ENCODE measurements at places on chromosomes 12 and 14. TPM values are rescaled to one million over a fixed set of nuclear protein-coding genes. Genes with fewer than 3 reads are reported as not detected.

GRCh38 chr14:77007183-77007974, 21.1 kb downstream of the IRF2BPL start:
- DNase-seq: no peak

- peak; percentile 66 for DNase-seq
These were observed 92.8 kb downstream of the NINJ2 start for GRCh38 chr12:570435-570920.

- no peak for DNase-seq
These were observed 154.1 kb upstream of the BTG1 start for GRCh38 chr12:92299744-92300143.

DNA sequence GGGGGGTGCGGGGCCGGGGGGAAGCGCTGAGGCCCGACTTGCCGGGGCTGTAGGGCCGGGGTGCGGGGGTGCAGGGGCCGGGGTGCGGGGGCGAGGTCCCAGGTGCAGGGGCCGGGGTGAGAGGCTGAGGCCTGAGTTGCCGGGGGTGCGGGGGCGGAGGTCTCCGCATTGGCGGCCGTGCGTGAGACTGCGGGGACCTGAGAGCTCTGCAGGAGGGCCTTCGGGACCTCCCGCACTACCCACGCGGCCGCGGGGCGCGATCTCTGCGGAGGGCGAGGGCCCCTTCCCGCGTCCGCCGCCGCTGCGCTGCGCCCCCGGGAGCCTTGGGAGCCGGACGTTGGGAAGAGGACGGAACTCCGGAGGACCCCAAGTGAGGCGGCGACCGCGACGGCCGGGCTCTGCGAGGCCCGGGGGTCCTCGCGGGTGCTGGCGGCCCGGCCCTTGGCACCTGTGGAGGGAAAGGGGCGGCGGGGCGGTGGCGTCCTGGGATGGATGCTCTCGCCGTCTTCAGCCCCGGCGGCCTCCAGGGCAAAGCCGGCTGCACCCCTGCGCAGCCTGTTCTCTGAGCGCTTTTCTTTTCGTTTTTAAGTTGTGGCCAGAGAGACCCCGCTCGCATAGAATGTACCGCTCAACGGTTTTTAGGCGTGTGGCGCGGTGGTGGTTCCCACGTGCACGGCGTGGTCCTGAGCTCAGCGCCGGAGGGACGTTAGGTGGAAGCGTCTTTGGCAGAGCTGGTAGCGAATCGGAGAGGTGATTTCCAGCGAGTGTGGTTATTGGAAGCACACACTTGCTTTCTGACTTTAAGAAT, 1.3 kb downstream of the PIWIL1 start:
- DNase-seq: no peak

- DNase-seq: no peak
These were observed 43.4 kb downstream of the DIO2 start for GRCh38 chr14:80167793-80168448.

DNA sequence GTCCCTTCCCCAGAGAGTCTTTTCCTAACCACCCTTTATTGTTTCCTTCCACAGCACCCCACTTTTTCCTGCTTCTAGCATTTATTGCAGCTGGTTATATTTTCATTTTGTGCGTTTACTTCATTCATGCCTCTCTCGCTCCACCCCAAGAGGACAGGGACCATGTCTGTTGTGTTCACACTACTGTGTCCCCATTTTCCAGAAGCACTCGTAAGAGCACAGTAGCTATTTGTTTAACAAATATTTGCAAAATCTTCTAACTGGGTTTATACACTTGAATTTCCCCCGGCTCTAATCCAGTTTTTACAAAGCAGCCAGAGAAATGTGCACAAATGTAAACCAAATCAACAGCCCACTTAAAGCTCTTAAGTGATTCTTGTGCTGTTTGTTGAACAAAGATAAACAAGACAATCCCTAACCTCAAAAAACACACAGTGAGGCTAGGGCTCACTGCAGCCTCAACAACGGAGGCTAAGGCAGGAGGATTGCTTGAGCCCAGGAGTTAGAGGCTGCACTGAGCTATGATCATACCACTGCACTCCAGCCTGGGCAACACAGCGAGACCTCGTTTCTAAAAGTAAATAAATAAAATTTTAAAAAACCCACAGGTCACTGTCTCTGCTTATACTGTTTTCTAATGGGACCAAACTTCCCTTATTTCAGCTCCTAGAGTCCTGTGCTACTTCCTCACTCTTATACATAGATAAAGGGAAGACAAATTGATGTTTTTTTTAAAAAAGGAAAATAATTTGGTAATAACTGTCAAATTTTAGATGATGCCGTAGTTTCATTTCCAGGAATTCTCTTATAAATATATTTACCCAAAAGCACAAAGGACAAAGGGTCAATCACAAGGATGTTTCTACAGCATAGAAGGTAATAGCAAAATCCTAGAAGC, 6.6 kb upstream of the ABCD4 start:
- DNase-seq: no peak

DNA sequence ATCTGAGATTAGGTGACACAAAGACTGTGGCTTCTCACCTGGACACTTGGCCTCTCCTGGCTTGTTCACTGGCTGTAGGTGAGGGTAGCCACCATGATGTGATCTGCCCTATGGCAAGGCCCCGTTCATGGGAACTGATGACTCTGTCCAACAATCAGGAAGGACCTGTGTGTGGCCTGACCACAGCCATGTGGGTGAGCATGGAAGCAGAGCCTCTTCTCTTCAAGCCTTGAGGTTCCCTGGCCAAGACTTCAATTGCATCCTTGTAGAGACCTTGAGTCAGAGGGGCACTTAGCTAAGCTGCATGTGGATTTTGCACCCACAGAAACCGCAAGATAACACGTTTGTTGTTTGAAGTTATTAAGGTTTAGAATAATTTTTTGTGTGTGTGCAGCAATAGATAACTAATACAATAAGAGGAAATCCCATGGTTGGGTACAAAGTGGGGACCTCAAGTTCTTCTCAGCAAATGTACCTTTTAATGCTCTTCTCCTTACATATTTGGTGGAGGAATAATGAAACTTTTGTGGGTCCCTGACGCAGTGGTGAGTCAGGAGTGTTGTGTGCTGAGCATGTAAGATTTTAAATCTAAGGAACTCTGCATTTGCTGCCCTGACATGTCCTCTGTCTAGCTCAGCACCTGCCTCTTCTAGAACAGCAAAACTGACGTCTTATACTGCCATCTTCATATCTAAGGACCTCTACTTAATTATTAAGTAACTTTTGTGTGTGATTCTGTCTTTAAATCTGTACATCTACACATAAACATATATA, 27.5 kb upstream of the PLEKHG7 start:
- DNase-seq: no peak

DNA sequence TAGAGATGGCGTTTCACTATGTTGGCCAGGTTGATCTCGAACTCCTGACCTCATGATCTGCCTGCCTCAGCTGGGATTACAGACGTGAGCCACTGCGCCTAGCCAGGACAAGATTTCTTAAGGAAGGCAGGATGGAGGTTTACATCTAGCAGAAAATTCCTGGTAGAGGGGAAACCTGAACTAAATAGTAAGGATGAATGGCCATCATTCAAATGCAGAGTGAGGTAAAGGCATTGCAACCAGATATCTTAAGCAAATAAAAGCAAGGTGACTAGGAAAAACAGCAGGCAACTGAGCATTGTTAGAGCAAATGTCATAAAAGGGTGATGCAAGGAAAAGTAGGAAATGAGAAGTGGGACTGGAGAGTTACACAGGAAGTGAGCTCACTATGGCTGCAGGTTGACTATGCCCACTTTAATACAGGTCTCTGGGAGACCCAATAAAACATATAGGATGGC, 133.0 kb downstream of the SOX5 start:
- peak; percentile 32 for DNase-seq

DNA sequence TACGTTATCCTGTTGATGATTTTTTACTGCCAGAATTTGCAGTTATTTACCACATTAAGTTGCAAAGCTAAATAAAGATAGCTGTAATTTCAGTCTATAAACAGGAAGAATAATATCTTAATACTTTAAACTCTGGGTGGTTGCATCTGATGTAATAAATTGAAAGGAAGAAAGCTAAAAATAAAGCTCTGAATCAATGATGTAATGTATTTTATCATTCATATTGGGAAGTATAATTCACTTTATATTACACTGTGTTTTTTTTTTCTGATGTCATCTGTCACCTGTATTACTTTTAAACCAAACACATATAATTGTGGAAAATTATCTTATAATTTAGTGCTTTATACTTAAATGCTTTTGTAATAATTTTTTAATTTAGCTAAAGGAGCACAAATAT, 37.1 kb downstream of the PDZRN4 start:
- no peak for DNase-seq

DNA sequence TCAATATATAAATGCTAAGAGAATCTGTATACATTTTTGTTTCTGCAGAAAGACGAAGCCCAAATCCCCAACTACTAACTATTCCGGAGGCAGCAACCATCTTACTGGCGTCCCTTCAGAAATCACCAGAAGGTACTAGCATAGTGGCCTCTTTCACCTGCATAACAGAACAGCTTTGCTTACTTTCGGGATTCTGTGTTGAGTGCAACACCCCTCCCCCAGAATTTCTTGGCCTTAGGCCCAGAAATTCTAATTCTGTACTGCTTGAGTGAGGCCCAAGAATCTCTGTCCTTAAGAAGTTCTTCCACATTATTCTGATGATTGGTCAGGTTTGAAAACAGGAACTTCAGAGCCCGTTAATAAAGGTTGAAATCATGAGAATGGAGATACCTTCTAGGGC, 2.9 kb downstream of the SPX start:
- peak; percentile 80 for DNase-seq

The AHNAK2 gene
- polyA plus RNA-seq: 1.1 TPM

The EPS8 gene
- 33.9 TPM for polyA plus RNA-seq

The FBLN5 gene
- polyA plus RNA-seq: 75.2 TPM

The LRFN5 gene
- 2.4 TPM for polyA plus RNA-seq

DNA sequence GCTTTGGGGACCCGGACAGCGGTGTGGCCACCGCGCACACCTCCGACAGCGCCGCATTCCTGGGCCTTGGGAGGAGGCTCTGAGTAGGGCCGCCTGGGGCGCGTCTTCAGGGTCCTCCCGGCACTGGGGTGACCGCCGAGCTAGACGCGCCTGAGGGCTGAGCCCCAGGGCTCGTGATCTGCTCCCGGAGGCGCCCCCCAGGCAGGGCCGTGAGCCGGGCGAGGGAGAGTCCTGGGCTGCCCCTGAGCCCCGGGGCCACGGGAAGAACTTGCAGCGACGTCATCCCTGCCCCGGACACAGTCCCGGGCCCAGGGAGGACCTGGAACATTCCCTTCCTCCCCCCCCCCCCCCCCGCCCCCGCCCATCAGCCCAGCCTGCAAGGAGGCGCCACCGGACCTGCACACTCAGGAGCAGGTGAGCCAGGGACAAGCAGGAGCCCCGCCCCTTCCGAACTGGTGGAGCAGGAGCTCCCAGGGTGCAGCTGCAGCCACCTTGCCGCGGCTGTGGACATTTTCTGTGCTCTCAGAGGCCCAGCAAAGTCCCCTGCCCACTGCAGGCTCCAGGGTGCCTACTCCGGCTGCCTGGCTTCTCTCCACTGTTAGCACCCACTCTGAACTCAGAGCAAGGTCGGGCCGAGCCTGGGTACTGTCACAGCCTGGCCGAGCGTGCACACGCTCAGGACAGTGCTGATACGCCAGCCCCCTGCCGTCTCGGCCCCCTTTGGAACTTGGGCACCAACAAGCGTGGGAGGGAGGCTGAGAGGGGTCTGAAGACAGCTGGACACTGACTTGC, 50.7 kb downstream of the A2M start:
- peak; percentile 84 for DNase-seq

- DNase-seq: no peak
These were observed 349.2 kb downstream of the BCAT1 start for GRCh38 chr12:24599736-24600135.

DNA sequence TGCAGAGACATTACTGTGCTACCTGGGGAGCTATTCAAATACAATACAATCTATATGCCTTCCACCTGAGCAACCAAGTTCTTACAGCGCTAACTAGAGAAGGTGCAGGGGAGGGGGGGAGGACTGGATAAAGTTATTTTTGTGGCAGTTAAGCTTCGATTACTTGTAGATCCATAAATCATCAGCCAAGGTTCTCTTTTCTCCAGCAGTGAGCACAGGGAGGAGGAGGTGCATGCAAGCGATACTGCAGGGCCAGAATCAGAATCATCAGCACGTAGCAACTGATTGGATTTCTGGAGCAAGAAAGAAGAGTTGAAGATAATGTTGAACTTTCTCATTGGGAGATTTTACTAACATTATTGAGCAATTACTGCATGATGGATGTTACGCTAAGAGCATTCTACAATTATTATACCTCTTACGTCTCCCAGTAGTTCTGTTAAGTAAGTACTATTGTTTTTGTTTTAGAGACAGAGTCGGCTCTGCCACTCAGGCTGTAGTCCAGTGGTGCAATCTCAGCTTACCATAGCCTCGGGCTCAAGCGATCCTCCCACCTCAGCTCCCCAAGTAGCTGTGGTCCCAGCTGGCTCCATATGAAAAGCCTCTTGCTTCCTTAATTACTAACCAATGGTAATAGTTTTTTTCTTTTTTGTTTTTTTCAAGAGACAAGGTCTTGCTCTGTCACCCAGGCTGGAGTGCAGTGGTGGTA, 74.6 kb upstream of the EEA1 start:
- DNase-seq: peak; percentile 64

The NDUFB1 gene
- 1,129 TPM for polyA plus RNA-seq

The KCNJ8 gene
- polyA plus RNA-seq: 5.6 TPM

The KCNK13 gene
- 6.3 TPM for polyA plus RNA-seq

DNA sequence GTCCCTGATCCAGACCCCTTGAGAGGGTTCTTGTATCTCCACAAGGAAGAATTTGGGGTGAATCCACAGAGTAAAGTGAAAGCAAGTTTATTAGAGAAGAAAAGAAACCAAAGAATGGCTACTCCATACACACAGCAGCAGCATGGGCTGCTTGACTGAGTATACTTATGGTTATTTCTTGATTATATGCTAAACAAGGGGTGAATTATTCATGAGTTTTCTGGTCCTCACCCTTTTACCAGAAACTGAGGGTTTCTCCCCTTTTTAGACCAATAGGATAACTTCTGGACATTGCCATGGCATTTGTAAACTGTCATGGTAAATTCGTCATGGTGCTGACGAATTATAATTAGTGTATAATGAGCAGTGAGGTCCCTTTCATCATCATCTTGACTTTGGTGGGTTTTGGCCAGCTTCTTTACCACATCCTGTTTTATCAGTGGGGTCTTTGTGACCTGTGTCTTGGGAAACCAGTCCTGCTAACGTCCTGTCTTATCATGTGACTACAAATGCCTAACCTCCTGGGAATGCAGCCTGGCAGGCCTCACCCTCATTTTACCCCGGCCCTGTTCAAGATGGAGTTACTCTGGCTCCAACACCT, 121.9 kb downstream of the SPTSSA start:
- DNase-seq: no peak

The MON2 gene
- polyA plus RNA-seq: 11.6 TPM

GRCh38 chr14:95078867-95079266, 78.5 kb downstream of the DICER1 start:
- DNase-seq: no peak

The ART4 gene
- 2.6 TPM for polyA plus RNA-seq

Data from kidney (tissue), 22 donors.